ENCODE measurements at places on chromosomes 1 and 21.

DNA sequence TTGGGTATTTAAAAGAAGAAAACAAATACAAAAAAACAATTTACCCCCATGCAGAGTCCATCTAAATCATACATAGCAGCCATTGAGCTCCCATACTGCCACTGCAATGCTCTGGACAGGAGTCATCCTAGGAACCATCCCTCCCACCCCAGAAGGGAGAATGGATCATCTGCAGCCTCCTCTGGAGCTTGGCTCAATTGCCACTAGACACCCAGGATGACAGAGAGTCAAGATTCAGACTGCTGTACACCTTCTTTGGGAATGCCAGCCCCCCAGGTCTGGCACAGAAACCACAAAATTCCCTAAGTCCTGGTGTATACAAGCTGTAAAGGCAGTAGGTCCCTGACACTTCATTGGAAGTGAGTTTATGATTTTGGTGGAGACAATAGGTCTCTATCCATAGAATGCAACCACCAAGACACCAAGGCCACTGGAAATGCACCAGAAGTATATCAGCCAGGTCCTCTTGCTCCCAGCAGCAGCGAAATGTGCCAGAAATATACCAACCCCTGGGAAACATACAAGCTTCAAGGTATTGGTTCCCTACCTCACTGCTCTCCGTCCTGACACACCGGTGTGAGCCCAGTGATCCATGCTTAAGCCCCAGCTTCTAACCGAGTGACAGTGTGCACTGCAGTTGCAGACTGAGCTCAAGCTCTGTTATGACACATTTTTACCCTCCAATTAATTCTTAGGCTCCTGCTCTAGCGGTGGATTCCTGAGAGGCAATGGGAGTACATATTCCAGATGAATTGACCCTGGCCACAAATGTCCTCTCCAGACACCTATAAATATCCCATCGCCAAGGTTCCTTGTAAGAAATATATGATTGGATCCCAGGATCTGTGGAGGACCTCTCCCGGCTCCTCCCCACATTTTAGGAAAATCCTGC lies 4.4 kb downstream of the TAL1 start:
- no peak for DNase-seq

DNA sequence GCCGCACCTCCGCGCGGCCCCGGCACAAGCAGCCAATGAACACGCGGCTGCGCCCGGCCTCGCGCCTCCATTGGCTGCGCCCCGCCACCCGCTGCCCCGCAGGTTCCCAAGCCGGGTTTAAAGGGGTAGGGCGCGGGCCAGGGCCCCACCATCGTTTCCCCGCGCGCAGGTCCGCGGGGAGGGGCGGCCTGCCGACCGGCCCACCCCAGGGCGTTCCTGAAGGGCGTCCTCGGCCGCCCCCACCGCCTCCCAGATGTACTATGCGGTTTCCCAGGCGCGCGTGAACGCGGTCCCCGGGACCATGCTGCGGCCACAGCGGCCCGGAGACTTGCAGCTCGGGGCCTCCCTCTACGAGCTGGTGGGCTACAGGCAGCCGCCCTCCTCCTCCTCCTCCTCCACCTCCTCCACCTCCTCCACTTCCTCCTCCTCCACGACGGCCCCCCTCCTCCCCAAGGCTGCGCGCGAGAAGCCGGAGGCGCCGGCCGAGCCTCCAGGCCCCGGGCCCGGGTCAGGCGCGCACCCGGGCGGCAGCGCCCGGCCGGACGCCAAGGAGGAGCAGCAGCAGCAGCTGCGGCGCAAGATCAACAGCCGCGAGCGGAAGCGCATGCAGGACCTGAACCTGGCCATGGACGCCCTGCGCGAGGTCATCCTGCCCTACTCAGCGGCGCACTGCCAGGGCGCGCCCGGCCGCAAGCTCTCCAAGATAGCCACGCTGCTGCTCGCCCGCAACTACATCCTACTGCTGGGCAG lies at the start of gene OLIG1:
TSS of gene OLIG1 (plus strand) at position 148 of the 750 bp plus-strand sequence. CDS start at position 254, 106 bp downstream.
- DNase-seq = no peak

GRCh38 chr1:1181938-1182410 lies 8.3 kb downstream of the TTLL10 start:
- no peak for DNase-seq

GRCh38 chr1:56908619-56909221 lies 54.1 kb downstream of the C8A start:
- DNase-seq = no peak

- DNase-seq = no peak
Measured at GRCh38 chr1:22832414-22832786, 121.8 kb downstream of the EPHB2 start.

DNA sequence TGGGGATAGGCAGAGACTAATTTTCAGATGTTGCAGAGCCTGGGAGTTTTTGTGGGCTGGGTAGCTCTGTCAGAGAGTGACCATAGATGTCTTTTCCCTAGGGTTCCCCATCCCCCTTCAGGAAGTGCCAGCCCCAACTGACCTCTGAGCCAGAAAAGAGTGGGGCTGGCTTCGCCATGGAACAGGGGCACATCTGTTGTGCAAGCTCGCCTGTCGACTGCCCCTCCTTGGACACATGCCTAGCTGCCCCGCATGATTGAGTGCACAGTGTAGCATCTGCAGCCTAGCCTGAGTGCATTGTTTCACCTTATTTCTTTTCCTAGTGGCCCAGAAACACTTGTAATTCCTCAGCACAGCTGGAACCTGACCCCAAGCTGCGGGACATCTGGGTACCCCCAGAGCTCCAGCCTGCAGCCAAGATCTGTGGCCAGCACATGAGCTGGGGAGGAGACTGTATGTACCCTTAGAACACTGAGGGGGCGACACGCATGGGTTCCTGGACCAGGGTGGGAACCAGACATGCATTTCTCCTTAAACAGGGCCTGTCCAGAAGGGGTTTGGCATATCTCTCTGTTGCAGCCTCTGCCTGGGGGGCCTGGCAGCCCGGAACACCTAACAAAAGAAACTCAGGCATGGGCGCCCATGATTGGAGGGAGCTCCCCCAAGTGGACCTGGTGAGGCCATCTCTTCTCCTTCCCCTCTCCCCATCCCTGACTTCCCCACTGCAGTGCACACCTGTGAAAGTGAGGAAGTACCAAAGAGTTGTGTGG lies 55.2 kb downstream of the SYT14 start:
- DNase-seq = no peak

DNA sequence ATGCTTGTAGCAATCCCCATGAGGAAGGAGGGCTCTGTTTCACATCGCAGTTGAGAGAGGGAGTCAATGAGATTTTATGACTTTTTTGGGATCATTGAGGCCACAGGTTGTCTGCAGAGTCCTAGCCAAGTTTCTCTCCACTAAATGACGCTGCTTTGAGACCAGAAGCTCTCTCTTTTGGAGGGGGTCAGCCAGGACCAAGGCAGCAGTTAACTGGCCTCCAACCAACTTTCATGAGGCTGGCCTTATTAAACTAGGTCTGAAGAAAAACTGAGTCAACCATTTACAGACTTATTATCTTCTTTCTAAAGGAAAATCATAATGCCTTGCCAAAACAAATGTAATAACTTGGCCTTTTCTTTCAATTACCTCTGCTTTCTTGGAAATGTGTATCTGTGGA lies 8.6 kb downstream of the WLS start:
- no peak for DNase-seq

DNA sequence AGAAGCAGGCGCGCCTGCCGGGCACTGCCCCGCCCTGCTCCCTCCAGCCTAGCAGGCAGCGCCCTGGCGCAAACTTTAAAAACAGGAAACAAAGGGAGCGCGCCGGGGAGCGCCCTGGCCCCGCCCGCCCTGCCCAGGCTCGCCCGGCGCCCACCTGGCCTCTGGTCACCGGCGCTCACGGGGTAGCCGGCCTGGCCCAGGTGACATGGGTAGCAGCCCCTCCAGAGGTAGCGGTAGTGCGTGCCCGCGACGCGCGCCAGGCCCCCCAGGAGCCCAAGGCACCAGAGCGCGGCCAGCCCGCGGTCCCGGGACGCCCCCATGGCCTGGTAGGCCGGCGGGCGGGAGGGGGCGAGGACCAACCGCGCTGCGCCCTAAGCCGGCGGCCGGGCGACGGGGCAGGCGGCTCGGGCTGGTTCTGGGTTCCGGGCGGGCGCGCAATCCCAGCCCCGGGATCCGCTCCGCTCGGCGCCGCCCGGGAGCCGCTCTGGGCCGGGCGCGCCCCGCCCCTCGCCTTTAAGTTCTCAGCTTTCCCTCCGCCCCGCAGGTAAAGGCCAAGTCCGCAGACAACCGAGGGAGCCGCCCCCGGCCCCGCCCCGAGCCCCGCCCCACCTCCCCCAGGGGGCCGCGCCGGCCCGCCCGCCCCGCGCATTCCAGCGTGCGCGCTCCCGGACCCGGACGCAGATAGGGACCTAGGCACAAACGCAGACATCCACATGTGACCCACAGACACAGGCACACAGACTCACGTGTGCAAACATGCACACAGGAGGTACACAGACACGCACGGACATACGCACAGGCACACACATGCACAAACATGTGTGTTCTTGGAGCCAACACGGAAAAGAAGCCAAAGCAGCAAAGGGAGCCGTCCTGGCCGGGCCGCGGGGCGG lies 76.7 kb downstream of the ARHGEF16 start:
- DNase-seq = no peak

DNA sequence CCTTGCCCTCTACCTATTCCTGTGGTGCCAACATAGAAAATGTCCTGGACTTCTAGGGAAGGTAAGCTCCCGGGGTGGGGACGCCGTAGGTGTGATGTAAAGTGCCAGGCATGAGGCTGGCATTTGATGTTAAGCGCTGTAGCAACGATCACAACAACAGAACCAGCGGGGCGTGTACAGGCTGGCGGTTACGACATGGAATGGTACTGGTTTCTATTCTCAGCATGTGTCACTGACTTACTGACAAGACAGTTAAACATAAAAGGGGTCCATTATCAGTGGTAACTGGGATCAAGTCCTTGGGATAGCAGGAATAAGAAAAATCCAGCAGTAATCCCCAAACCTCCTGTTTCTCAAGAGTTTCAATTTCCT lies 58.9 kb downstream of the TGFBR3 start:
- DNase-seq = no peak

DNA sequence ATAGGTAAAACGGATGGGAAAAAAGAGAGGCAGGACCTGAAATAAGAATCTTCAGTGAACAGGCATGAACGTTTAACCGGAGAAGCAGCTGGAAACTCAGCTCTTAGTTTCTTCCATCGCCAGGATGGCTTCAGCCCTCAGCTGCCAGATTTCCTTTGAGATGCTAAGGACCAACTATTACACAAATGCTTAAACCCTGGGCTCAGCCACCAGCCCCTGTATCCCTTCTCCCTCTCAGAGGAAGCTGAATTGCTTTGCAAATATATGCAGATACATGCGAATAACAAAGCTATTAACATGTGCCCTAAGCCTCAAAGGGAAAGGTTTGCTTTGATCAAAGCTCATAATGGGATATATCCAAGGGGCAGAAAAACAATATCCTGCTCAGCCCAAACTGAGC lies 515.1 kb downstream of the OMA1 start:
- DNase-seq = no peak

DNA sequence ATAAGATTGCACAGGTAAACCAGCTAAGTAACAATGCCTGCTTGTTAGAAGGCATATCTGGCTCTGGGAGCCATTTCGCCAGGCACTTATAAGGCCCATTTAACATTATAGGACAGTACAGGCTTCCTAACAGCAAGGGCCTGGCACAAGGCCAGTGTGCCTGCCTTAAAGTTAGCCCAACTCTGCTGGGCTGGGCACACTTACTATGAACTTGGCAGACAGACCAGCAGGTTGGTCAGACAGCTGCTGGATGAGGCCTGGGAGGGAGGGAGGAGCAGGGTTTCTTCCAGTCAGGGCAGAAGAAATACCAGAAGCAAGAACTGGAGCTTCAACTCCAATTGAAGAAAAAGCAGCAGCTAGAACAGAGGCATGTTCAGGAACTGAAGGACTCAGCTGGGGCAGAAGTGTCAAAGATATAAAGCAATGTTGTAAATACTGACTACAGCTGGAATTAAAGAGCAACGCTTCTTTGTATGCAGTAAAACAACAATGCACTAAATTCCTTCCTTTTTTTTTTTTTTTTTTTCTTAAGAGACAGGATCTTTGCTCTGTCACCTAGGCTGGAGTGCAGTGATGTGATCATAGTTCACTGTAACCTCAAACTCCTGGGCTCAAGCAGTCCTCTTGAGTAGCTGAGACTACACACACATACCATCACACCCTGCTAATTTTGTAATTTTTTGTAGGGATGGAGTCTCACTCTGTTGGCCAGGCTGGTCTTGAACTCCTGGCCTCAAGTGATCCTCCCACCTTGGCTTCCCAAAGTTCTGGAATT lies 4.9 kb downstream of the CACHD1 start:
- DNase-seq = no peak

DNA sequence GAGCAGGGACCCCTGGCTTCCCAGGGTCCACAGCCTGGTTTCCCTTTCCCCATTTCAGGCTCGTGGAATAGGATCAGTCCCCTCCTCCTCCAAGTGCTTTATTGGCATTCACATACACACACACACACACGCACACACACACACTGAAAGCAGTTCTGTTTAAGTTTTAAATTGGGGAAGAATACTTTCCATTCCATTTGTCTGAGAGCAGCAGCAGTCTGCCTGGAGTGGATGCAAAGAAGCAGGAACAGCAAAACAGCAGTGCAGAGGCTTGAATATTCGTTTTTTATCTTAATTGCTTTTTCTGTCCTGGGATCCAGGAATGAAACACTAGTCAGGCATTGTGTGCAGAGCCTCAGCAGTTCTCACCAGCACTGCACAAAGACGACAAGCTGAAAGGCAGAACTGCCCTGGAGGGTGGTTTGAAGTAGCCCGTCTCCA lies 7.1 kb downstream of the CYB561D1 start:
- DNase-seq = no peak

GRCh38 chr1:112700290-112701226 lies 6.4 kb downstream of the RHOC start:
- DNase-seq = peak; percentile 92

GRCh38 chr1:223717695-223718363 lies 5.5 kb downstream of the CAPN2 start:
- no peak for DNase-seq

DNA sequence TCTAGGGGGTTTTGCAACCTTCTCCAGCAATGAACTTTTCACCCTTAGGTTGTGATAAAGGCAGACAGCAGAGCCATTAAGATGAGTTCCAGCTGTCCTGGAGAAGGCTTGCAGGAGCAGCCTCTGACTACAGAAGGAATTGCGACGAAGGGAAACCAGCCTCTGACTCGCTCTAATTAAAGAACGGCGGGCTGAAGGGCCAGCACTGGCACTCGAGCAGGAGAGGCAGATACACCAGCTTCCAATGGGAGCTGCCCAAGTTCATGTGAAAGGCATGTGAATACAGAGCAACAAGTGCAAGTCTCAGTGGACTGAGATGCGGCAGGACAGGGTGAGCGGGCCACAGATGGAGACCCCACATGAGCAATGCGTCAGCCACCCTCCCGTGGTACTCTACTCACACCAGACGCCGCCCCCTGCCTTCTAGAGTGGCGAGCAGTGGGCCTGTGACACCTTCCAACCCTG lies 15.7 kb downstream of the RCC2 start:
- DNase-seq = no peak

GRCh38 chr1:13764588-13765332 lies 64.8 kb downstream of the PRDM2 start:
- DNase-seq = no peak

GRCh38 chr1:44689447-44689765 lies 14.9 kb downstream of the ARMH1 start:
- DNase-seq = no peak

GRCh38 chr1:238152119-238152518 lies 261.4 kb upstream of the ZP4 start:
- no peak for DNase-seq

GRCh38 chr1:244234009-244234643 lies 183.0 kb downstream of the ZBTB18 start:
- no peak for DNase-seq

All from non-pigmented ciliary epithelial cell (primary cell).